ENCODE measurements at places on chromosomes 16 and 17.

- no peak for DNase-seq
These were observed 5.3 kb upstream of the WWOX start for GRCh38 chr16:78094166-78094565.

GRCh38 chr16:57639172-57639887, 10.9 kb downstream of the ADGRG1 start:
- peak; percentile 89 for DNase-seq

- DNase-seq, result no peak
These were observed 1051.4 kb upstream of the EEF2KMT start for GRCh38 chr16:6149031-6149430.

DNA sequence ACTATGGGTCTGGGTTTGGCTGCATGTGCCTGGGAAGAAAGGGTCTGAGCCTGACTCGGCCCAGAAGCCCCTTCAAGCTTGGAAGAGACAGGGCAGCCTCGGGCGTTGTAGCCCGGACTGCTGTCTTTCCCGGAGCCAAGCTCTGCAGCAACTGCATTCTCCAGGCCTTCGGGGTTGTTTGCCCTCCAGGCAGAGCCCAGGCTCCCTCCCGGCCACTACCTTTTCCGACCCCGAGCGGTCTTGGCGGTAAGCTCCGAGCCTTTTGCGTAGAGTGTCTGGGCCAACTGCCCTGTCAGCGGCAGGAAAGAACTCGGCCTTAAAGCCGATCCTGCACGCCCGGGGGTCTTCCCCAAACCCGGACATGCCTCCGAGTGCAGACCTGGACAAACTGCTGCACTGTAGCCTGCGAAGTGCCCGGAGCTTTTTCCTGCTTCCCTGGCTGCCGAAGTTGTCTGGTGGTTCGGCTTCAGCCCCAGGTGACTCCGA, 1.3 kb downstream of the LHX1 start:
- DNase-seq, result no peak

- no peak for DNase-seq
These were observed 36.6 kb downstream of the EPN2 start for GRCh38 chr17:19273731-19274130.

DNA sequence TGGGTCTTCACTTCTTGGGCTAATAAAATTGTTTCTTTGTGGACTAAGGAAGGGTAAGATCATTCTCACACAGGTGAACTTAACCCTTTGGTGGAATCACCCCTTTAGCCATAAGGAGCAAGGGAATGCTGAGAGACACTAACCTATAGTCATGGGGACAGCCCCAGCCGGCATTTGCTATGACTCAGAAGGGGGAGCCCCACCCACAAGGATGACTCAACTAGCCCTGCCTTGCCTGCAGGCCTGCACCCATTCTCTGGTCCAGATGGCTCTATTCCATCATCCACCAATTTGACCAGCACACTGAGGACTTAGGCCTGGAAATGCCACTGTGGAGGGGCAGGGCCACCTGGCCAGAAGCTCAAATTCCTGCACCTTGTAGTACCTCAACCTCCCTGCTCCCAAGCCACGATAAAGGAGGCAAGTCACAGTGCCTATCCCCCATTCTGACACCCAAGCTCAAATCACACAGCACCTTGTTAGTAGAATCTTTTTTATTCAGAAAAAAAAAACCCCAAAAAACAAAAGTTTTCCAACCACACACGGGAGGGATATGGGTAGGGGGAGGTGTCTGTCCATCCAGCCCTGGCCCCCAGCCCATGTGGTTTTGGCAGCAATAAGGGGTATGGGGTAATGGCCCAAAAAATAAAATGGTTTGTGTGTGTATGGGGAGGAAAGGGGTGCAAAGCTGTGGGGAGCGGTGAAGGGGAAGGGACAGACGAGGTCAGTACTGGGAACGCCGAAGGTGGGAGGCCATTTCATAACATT, 3.0 kb downstream of the PFN1 start:
- DNase-seq, result no peak

Data from neuronal stem cell (in vitro differentiated cells).